NCI-H1092 treated with DMSO at 0.1 percent for 48 hours (cell line): ENCODE measurements at places on chromosomes 4 and X.

GRCh38 chr4:7709431-7709830 lies 230.2 kb downstream of the AFAP1 start:
- DNase-seq: no peak

DNA sequence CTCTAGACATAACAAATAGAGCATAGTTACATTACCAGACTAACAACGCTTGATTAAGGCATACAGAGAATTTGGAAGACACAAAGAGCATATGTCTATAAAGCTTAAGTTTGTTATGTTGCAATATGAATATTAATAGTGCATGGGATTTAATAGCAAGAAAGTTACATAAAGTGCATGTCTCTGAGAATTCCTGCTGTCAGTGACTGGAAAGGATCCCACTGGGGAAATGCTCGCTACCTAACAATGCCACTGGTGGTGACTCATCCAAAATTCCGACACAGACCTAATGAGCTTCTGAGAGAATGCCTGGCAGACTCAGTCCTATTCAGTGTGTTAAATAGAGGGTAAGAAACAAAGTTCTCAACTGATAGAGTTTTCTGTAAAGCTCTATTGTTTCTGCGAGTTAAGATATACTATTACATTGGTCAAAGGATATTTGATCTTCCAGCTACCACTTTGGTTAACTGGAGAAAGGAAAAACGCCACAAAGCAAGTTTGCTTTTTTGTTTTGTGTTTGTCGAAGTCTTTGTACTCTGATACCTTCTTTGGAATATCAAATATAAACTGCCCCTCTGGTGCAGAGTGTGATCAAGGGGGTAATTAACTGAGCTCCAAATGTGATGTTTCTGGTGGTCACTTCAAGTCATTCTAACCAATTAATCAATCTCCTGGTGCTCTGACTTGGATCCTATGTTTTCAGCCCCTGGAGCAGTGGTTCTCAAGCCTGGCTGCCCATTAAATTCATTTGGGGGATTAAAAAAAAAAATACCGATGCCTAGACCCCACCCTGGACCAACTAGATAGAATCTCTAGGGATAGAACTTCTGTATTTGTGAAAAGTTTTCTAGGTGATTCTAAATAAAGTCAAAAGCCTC lies 107.9 kb downstream of the PALLD start:
- DNase-seq: no peak

DNA sequence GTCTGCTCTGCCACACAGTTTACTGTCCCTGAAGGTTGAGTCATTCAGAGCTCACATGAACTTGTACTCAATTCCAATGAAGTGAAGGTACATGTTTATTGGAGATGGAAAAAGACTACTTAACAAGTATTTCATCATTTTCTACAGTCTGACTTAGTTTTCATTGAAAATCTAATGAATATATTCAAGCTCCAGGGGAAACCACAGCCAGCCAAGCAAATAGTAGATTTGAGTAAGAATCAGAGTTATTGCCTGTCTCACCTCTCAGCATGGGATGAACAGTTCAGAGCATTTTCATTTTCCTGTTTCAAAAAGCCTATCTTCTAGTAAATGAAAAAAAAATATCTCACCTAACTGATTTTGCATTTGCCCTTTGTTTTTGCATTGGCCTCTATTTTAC lies 1249.4 kb upstream of the DIAPH2 start:
- no peak for DNase-seq

- DNase-seq: peak; percentile 86
These were observed 67.8 kb upstream of the ETNPPL start for GRCh38 chr4:108830509-108831244.

DNA sequence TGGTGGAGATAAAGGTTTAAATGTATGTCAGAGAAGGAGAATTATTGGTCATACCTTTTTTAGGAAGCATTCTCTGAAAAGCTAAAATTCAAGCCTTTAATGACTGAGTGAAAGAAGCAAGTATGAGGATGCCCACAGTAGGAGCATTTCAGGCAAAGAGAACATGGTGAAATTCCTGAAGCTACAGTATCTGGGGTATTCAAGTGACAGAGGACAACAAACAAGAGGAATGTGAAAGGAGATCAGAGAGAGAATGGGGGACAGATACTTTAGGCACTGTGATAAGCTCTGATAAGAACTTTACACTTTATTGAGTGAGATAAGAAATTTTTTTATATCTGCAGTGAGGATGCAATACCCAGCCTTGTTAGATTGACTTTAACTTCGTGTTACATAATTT lies 621.3 kb upstream of the AGA start:
- no peak for DNase-seq

DNA sequence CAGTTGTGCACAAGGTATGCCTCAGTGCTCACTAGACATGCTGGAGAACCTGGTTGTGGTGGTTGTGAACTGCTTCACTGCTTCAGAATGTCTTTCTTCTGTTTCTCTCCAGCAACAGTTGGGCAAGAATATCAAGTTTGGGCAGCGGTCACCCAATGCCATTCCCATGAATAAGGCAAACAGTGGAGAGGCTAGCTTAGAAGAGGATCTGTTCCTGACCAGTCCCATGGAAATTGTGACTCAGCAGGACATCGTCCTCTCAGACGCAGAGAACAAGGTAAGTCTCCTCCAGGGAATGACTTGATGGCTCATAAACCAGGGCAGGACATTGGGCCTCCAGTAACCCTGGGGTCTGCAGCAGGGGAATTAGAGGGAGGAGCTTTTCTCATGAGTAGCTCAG lies 79.9 kb downstream of the AASDH start:
- no peak for DNase-seq

GRCh38 chr4:123559955-123560871 lies 163.6 kb downstream of the SPRY1 start:
- DNase-seq: no peak

- no peak for DNase-seq
These were observed 127.4 kb downstream of the ZNF330 start for GRCh38 chr4:141348125-141348524.

GRCh38 chrX:139828033-139828432 lies 104.8 kb downstream of the ATP11C start:
- no peak for DNase-seq

DNA sequence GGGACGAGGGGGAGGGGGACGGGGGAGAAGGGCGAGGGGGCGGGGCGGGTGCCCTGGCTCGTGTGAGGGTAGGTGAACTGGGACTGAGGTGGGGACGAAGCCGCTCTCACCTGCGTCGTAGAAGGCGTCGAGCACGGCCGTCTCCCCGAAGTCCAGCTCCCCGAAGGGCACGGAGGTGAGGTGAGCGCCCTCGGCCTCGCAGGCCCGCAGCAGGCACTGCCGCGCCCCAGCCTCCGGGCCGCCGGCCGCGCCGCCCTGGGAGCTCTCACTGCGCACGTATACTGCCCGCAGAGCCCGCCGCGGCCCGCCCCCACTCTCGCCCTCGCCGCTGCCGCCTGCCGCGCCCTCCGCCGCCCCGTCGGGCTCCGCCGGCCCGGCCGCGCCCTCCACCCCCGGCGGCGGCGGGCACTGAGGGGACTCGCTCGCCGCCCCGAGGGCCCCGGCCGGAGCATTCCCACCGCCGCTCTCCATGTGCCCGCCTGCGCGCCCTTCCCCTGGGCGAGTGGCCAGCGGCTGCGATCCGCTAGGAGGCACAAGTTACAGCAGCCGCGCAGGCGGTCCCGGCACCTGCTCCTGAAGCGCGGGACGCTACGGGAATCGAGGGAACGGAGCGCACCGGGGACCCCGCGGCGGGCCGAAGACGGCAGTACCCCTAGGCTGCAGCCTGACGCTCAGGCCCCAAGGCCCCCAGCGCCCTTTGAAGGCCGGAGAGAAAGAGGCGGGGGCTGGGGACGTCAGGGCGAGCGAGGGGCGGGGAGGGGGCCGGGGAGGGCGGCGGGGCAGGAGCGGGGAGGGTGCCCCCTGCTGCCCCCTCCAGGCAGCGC lies at the start of gene MAP3K15:
Gene MAP3K15, minus strand, starts transcription at position 718 of the 824 bp plus-strand sequence. Its CDS starts 247 bp downstream, at position 471.
- DNase-seq: peak; percentile 12

- DNase-seq: no peak
These were observed 6.3 kb downstream of the UBA6 start for GRCh38 chr4:67694662-67695061.

- no peak for DNase-seq
These were observed 26.8 kb downstream of the PRPS1 start for GRCh38 chrX:107654872-107655761.

- no peak for DNase-seq
These were observed 528.7 kb downstream of the TMA16 start for GRCh38 chr4:164023214-164023613.
